ENCODE measurements at places on chromosomes 1 and 21.

- DNase-seq: no peak
These were observed 240.3 kb upstream of the RAB4A start for GRCh38 chr1:229030630-229031029.

- no peak for DNase-seq
These were observed 149.8 kb upstream of the TNR start for GRCh38 chr1:175893192-175893591.

DNA sequence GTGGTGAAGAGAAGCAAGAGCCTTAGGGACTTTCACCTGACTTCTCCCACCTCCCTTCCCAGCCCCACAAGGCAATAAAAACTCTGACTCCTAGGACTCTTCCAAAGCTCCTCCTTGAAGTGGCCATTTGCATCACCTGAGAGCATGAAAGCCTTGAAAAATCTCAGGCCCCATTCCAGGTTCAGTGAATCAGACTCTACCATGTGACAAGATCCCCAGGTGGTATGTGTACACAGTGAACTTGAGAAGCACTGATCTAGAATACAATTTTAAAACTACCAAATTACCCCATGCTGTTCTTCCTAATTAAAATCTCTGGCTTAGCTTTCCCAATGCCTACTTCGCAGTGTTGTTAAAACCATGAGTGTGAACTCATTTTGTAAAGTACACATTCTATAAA is 195.1 kb upstream of the SAMSN1 start:
- no peak for DNase-seq

DNA sequence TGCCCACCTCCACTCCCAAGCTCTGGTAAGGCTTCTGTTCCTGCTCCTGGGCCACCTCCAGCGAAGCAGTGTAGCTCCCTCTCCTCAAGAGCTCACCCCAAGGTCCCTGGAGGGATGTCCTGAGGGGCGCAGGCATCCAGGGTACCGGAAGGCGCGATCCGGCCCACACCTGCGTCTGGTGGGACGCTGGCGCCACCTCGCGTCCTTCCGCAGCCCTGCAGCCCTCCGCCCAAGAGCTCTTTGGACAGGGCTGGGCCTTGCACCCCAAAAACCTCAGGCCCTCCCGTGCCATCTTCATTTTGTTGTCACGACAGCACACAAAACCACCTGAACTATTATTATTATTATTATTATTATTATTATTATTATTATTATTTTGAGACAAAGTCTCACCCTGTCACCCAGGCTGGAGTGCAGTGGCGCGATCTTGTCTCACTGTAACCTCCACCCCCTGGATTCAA is 49.2 kb upstream of the PAX7 start:
- peak; percentile 48 for DNase-seq

DNA sequence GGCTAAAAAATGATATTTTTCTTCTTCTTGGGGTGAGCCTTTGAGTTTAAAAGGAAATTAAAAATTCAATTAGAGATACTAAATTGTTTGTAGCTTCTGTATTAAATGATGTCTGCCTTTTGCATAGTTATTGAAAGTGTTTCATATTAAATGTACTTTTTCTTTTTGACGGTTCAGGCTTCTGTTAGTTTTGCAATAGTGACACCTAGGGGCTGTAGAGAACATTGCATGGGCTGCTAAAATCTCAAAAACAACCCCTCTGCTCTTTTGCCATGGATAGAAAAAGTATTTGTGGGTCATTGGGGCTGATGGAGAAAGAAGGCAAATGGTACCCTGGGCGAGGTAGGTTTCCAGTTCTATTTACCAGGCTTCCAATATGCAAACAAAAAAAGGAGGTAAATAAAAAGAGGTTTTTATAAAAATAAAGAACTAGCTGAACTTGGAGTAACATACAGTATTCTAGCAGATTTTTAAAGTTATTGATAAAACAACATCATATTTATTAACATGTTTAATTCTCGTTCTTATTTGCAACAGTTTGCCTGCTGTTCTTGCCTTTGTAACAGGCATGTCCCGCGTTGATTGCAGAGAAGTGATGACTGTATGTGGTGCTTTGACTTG is 115.4 kb upstream of the HOOK1 start:
- DNase-seq: peak; percentile 73

DNA sequence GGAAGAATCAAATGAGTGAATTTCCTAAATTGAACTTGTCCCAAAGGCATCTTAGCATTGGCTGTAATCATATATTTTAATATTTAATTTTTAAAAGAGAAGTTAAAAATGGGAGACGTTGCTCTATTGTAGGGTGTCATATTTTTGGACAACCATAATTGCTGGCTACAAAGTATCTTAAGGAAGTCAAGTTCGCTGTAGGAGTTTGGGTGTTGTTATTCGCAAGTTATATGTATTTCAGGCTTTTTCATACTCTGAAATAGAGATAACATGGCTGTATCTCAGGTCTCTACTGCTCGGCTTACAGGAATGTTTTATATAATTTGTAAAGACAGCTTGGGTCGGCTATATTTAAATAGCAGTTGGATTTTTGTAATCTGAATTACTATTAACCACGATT is 852 bp downstream of the TMEM50A start:
- peak; percentile 13 for DNase-seq

DNA sequence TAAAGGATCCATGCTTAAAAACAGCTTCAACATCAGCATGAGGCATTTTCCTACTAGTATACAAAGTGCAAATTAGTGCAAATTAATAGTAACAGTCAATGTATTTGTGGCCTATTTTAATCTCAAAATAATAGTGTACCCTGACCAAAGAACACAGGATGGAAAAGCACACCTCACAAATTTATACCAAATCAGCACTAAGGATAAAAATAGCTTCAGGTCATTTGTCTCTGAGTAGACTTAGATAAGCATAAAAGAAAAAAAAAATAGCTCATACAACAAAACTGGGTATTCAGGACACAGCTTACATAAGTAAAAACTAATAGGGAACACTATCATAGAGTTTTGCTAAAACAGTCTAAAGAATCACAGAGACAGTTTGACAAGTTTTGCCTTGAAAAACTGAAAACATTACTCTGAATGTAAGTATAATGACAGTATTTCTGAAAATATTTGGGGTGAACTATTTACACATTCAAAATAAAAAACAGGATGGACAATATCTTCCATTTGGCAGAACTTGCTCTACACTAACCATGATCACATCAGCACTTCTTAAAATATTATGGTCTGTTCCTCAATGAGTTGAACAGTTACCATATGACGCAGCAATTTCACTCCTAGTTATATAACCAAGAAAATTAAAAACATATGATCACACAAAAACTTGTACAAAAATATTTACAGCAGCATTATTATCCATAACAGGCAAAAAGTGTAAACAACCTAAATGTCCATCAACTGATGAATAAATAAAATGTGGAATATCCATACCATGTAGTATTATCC is 46.3 kb downstream of the RNF115 start:
- DNase-seq: no peak

DNA sequence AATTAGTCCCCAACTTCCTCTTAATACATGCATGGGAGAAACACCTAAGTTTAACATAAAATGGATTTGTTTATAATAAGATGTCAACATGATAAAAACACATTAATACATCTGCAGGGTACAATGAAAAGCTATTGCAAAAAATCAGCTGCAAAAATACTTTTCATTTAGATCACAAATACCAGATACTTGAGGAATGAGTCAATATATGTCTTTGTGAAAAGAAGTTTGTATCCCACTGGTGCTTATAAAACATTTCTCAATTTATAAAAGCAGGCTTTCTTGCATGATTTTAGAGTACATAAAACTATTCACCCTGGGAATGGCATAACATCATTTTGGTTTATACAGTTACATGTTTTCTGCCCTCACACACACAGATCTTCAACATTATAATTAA is 18.6 kb upstream of the PRKAA2 start:
- no peak for DNase-seq

GRCh38 chr1:6603238-6603914 is 707 bp upstream of the KLHL21 start:
- DNase-seq: peak; percentile 88

DNA sequence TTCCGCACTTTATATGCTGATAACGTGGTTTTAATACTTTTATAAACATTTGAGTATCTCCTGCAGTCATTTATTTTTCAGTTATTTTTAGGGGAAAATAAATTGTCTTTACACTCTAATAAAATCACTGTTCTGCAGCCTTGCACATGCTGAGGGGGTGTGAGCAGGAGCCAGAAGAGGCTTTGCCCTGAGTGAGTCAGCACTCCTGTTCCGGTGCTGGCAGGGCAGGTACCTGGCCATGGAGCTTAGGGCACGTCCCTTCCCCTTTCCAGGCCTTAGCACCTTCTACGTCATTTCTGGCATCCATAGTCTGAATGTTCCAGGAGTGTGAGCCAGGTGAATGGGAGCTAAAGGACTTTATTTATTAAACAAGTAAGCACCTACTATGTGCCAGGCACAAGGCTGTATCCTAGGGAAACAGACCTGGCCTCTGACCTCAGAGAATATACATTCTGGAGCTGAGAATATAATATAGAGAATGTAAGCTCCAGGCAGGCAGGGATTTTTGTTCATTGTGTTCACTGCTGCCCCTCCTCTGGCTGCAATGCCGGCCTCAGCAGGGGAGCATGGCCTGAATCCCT is 402.9 kb downstream of the PTPRU start:
- DNase-seq: no peak

DNA sequence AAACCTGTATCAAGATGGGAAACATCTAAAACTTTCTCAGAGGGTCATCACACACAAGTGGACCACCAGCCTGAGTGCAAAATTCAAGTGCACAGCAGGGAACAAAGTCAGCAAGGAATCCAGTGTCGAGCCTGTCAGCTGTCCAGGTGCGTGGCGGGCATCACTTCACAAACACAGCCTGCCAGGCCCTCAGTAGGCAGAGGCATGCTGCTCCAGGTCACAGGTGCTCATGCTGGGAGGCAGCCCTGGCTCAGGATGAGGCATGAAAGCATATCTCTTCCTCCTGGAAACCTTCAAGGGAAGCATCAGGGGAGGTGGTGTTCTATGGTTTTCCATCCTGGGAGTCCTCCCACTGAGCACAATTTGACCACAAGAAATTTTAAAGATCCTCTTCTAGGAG is 6.3 kb downstream of the CD2 start:
- no peak for DNase-seq

DNA sequence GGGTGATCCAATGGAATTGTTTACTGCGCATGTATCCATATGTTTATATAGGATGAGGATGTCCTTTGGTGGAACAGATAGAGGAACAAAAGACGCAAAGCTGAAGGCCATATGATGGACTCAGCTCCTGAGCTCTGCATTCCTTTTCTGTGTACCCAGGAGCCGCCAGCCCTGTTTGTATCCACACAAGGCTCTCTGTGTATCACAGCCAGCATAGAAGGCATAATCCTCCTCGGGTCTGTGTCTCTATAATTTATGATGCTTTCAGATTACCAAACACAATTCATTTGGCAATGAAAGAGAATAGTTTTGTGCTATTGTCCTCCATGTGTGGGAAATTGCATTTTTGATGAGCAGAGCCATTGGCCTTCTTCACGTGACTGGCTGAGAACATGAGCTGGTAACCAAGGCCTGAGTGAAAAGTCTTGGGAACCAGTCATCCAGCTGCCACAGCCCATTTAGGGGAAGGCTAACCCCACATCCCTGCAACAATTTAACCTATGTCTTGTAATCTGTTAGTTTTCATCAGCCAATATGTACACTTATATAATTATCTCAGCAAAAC is 119.2 kb downstream of the PBX1 start:
- no peak for DNase-seq

GRCh38 chr1:81664341-81664740 is 136.4 kb upstream of the ADGRL2 start:
- peak; percentile 48 for DNase-seq

- DNase-seq: no peak
These were observed 165.3 kb upstream of the USP24 start for GRCh38 chr1:55380355-55380970.

DNA sequence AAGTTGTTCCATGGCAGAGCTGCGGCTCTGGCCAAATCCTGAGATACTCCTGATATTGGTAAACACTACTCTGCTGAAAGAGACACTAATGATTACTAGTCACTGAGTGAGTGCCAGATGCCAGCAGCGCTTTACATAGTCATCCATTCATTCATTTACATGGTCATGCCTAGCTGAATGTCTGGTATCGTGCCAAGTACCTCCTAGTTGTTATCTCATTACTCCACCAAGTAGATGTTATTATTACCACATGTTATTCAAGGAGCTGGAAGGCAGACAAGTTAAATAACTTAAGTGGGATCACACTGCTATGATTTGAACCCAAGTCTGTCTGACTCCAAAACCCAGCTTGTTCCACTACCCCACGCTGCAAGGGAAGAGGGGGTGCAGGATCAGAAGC is 4.7 kb downstream of the OLFML2B start:
- peak; percentile 81 for DNase-seq

GRCh38 chr21:35107520-35107919 is 58.4 kb upstream of the RUNX1 start:
- no peak for DNase-seq
